ENCODE measurements at places on chromosomes 7 and 10.

DNA sequence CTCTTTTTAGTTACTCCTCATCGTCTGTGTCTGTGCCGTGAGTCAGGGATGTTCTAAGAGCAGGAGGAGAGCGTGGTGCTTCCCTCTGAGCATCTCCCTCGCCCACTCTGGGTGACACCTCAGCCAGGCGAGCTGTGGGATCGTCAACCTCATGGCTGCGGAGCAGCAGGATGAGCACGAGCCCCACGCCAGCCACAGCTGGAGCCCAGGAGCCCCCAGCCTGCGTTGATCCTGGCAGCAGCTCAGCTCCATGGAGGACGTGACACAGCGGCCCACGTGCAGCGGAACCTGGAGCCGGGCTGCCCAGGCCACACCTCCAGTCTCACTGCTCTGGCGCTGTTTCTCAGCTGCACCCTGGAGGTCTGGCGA lies 512.0 kb downstream of the PTPRN2 start:
- no peak for DNase-seq

DNA sequence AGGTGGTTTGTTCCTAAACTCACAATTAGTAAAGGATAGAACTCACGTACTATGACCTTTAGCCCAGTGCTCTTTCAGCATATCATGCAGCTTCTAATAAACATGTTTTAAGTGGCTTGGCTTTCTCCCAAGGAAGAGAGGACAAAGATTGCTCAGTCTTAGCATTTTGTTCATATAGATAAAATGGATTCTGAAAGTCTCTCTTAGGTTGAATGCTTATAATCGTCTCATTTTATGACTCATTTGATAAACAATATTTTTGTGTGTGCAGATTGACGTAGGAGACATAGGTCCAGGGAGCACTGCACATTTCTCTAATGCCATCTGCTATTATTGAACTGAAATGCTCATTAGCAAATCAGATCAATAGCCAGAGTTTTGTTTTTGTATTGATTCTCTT lies 44.8 kb downstream of the GNAT3 start:
- DNase-seq: no peak

DNA sequence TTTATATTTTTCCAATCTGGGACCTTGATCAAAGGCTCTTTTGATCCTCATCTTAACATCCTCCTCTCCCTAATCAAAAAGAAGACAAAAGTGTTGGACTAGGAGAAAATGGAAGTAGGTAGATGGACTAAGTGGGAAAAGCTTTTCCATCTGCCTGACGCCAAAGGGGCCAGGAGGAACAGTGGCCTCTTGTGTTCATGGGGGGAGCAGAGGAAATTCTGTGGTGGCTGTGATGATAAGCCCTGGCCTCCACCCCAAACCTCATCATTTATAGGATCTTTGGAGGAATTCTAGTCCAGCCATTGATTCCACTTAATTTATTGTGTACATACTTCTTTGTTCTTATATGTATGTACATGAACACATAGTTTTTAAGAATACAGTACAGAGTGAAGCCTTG lies 21.7 kb downstream of the ZNF365 start:
- DNase-seq: no peak

- no peak for DNase-seq
Measured at GRCh38 chr7:31465285-31465684, 48.6 kb upstream of the ITPRID1 start.

GRCh38 chr10:44071479-44071878 lies 313.4 kb downstream of the CXCL12 start:
- DNase-seq: no peak

DNA sequence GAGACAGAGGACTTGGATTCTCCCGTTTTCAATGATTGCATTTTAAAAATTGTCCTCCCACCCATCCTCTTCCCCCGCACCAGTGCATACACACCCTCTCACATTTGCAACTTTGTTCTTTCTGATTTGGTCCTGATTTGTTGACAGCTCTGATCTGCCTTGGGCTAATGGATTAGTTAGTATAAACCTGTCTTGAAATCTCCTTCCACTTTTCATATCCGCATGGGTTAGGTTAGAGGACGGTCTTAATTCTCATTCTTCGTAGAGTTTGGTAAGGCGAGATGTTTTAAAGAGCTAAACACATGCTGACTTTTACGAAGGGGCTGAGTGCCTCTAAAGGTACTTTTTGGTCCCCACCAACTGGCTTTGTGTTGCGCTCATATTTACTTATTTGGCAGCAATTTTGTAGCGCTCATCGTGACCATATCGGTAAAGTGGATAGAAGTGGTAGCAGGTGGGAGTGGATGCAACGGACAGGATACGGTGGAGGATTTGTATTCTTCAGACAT lies 1.1 kb downstream of the AHR start:
- peak; percentile 41 for DNase-seq

DNA sequence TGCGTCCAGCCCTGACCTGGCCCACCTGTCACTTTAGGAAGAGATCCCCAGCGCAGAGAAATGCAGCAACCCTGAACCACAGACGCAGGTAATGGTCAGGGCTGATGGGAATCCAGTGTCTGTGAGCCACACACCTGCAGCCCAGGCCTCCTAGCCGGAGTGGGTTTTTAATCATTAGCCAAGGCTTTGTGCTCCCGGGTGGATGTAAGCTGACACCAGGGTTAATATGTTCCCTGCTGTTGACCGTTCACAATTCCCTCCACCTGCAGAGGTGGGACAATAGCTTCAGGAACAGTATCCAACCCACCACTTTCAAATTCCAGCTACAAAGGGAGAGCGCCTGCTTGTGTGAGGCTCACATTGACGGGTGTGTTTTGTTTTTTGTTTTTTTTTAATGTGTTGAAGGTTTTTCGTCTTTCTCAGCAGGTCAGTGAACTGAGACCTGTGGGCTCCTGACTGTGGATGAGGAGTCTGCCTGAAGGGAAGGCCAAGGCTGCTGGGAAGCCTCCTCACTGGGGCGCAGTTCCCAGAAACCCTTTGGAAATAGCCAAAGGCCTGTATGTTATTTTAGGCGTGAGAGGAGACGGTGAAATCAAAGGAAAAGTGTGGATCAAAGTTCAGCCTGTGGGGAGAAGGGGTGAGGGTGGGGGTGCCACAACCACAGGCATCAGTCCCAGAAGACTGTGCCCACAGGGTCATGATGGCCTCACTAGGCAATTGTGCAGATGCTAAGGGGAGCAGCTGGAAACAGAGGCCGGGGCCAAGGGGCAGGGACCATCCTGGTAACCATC lies 111.1 kb downstream of the TNS3 start:
- DNase-seq: no peak

GRCh38 chr7:55570218-55570873 lies 2.0 kb downstream of the VOPP1 start:
- DNase-seq: peak; percentile 66

DNA sequence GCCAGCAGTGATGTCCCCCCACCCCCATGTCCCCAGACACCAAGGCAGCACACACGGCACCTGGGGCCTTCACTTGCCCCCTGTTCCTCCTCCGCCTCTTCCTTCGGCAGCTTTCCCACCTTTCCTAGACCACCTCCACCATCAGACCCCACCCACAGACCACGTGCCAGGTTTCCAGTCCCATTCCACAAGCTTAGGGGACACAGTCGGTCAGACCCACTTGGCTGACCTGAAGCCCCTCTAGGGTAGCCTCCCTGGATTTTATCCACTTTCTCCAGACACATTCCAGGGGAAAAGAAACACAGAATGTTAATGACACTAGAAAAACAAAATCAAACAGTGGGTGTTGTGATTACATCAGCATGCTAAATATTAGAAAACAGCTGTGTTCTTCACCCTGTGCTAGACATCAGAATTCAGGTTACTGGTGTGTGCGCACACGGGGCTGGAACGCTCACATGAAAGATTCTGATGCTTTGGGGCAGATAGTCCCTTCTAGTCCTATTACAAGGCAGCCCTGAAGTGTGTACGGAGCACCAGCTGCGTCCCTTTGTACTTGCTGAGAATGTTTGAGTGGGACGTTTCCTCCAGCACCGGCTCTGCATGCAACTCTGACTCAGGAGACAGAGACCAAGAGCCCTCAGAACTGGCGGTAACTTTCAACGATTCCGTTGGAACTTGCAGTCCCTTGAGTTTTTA lies 75.5 kb upstream of the PPP2R2D start:
- DNase-seq: no peak

DNA sequence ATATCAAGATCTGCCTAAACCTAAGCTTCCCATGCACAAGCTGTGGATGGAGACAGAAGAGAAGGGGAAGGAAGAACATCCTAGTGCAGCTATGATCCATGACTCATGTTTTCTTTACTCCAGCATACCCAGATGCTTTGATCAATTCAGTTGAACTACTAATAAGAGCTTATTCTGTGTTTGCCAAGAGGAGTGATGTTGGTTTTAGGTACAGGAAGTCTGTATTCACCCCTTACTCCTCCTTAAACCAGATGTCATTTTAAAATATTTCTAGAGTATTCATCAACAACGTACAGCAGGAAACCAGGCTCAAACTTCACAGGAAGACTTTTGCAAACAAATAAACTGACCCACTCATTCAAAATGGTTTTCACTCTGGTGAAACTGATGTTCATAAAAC lies 29.2 kb downstream of the PANK1 start:
- no peak for DNase-seq

GRCh38 chr7:80807166-80807900 lies 111.5 kb downstream of the SEMA3C start:
- no peak for DNase-seq

DNA sequence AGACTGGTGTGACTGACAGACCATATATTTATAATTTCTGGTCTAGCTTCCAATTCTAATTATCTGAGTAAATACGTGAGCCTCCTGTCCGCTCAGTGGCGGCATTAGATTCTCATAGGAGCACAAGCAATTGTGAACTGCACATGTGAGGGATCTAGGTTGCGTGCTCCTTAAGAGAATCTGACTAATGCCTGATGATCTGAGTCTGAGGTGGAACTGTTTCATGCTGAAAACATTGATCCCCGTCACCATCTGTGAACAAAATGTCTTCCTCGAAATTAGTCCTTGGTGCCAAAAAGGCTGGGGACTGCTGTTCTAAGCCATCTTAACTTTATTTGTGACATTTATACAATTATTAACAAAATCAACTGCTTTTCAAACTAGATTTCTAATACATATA lies 164.7 kb upstream of the MEOX2 start:
- no peak for DNase-seq

- DNase-seq: no peak
Measured at GRCh38 chr10:90884431-90884830, 12.7 kb downstream of the RPP30 start.

DNA sequence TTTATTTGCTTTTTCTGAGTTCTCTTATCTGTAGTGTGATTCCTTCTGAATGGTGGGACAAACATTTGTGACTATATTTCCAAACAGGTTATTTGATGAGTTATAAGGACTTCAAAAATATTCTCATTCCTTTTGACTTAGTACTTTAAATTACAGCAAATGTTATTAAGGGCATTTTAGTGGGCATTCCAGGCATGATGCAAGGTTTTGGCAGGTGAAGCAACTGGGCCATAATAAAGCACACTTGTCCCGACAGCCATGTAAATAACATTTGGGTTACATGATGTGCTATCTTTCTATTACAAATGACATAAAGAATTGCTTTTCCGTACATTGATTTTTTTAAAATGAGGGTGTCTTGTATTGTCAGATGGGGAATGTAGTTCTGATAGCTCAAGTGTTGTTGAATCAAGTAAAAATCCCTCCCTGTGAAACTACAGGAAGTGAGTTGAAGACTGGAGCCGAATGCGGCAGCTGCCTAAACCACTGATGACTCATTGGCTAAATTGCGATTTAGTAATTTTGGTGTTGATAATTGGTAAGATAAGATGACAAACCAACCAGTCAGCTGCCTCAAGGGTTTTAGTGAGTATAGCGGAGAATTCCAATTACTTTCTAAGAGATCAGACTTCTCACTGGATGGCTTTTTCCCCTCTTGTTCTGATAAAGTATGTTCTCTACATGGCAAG lies 231.3 kb upstream of the NPY start:
- peak; percentile 52 for DNase-seq

- no peak for DNase-seq
Measured at GRCh38 chr7:106901828-106902441, 36.9 kb downstream of the PIK3CG start.

GRCh38 chr7:110522761-110523200 lies 568.1 kb upstream of the LRRN3 start:
- DNase-seq: no peak

DNA sequence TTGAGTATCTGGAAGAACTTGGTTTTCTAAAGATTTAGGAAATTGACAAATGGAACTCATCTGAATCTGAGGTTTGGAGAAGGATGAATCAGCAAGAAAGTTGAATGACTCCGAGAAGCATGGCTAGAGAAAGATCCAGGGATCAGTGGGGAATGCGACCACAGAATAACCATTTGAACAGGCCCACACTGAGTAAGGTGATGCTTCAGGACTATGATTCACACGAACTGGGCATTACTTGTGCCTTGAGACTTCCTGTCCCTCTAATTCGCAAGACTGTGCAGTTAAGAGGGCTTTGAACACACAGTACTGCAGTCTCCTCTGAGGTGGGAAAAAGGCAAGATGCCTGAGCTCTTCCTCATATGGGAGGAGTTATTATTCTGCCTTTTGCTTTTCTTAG lies 395.5 kb upstream of the POM121L12 start:
- DNase-seq: no peak

GRCh38 chr7:121739465-121739864 lies 133.5 kb upstream of the PTPRZ1 start:
- DNase-seq: no peak

DNA sequence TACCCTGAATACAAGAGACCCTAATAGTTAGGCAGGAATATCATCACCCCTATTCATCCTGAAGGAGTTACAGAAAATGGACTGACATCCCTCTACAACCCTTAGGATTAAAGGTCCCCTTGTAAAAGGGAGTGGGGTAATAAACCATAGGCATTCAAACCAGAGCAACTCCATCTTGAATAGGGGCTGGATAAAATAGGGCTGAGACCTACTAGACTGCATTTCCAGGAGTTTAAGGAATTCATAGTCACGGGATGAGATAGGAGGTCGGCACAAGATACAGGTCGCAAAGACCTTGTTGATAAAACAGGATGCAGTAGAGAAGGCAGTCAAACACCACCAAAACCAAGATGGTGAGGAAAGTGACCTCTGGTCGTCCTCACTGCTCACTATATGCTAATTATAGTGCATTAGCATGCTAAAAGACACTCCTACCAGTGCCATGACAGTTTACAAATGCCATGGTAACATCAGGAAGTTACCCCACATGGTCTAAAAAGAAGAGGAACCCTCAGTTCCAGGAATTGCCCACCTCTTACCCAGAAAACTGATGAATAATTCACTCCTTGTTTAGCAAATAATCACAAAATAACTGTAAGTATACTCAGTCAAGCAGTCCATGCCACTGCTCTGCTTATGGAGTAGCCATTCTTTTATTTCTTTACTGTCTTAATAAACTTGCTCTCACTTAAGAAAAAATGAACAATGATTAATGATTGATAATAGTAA lies 37.2 kb downstream of the CUBN start:
- DNase-seq: no peak

Measured in activated CD4-positive, alpha-beta T cell treated with anti-CD3 and anti-CD28 coated beads, Interleukin-2, Interleukin-4, amounts not matched to agents 100 ng/mL and 50 ng/mL, durations not matched to agents 16 hours and 8 hours (primary cell).